ENCODE measurements at places on chromosomes 7 and 10. TPM values are rescaled to one million over a fixed set of nuclear protein-coding genes. Genes with fewer than 3 reads are reported as not detected.

TMEM225B gene
- 0.32 TPM for total RNA-seq

TMEM130 gene
- total RNA-seq = not detected

SP4 gene
- 39.5 TPM for total RNA-seq

OR2A42 gene
- total RNA-seq = not detected

STEAP1 gene
- 0.55 TPM for total RNA-seq

PLXNA4 gene
- 11.2 TPM for total RNA-seq

ZNF277 gene
- total RNA-seq = 29.7 TPM

CNNM1 gene
- total RNA-seq = not detected

TMEM196 gene
- not detected for total RNA-seq

SLC26A5 gene
- not detected for total RNA-seq

SYT15 gene
- 0.08 TPM for total RNA-seq

HDAC9 gene
- total RNA-seq = 1.4 TPM

LEP gene
- not detected for total RNA-seq

PRSS37 gene
- total RNA-seq = not detected

CAMK2B gene
- total RNA-seq = 0.84 TPM

C10orf143 gene
- total RNA-seq = 0.18 TPM

LIPF gene
- not detected for total RNA-seq

MYL10 gene
- total RNA-seq = 4.1 TPM

CCM2 gene
- total RNA-seq = 26.2 TPM

CALCR gene
- 1.9 TPM for total RNA-seq

RAMP3 gene
- not detected for total RNA-seq

GIGYF1 gene
- total RNA-seq = 17.8 TPM

MRPS17 gene
- 40.3 TPM for total RNA-seq

GNG11 gene
- total RNA-seq = 12.5 TPM

PRTFDC1 gene
- not detected for total RNA-seq

KLF14 gene
- 1.6 TPM for total RNA-seq

PLEKHS1 gene
- 6.1 TPM for total RNA-seq

LRGUK gene
- total RNA-seq = 0.04 TPM

CDC14C gene
- 0.15 TPM for total RNA-seq

ACTL6B gene
- total RNA-seq = not detected

MLXIPL gene
- not detected for total RNA-seq

CPA4 gene
- 4.8 TPM for total RNA-seq

ZNF92 gene
- total RNA-seq = 28.5 TPM

LIPN gene
- total RNA-seq = not detected

GPR26 gene
- not detected for total RNA-seq

ADCY1 gene
- total RNA-seq = not detected

IGFBP3 gene
- total RNA-seq = 0.56 TPM

KAZALD1 gene
- 58.1 TPM for total RNA-seq

BPGM gene
- total RNA-seq = 20.6 TPM

GPR146 gene
- 2.1 TPM for total RNA-seq

FKBP14 gene
- total RNA-seq = 29.7 TPM

CYCS gene
- total RNA-seq = 337 TPM

TRPV5 gene
- not detected for total RNA-seq

TMEM243 gene
- 86.3 TPM for total RNA-seq

AKR1C8 gene
- 0.23 TPM for total RNA-seq

ELOVL3 gene
- 0.53 TPM for total RNA-seq

CSGALNACT2 gene
- total RNA-seq = 5.9 TPM

IFIT1B gene
- not detected for total RNA-seq

TUBAL3 gene
- not detected for total RNA-seq

EBLN1 gene
- total RNA-seq = not detected
